ENCODE measurements at places on chromosomes 2 and 18.
A peak's percentile ranks its signal among the peaks of the same experiment; 100 is the strongest.

DNA sequence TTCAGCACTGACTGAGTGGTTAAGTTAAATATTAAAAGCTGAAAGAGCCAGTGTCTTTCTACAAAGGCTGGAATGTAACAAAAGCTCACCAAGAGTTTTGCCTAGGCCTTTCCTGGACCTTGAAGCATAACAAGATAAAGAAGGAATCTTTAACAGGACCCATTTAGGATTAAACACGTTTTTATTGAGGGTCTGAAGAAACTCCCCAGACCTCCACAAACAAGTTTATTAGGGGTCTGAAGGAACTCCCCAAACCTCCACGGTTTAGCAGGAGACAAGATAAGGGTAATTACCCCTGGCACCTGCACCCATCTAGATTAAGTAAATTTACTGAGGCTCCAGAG, 104.0 kb downstream of the ACAA2 start:
- DNase-seq, result no peak

DNA sequence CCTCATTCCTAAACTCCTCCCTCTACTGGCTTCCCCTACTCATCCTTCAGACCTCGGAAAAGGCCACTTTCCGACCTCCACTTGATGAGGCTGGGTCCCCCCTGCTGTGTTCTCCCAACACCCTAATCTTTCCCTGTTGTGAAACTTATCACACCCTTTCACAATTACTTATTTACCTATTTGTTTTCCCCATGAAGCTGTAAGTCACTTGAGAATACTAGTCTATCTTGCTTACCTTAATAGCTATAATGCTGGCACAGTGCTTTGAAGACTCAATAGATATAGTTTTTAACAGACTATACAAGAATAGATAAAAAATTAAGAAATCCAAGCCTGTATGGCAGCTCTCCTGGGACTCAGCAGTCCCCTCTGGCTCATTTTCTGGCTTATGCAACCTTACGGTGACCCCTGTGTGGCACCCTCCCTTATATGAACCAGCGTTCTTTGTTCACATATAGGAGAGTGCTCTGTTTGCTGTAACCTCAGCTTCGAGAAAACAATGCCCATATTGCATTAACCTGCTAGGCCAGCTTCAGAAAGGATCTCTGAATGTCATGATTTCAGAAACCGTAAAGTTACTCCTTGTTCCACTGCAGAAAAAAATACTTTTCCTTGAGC, 220.4 kb upstream of the PKDCC start:
- DNase-seq, result no peak

GRCh38 chr2:171406044-171406443, 27.7 kb downstream of the METTL8 start:
- DNase-seq, result no peak

DNA sequence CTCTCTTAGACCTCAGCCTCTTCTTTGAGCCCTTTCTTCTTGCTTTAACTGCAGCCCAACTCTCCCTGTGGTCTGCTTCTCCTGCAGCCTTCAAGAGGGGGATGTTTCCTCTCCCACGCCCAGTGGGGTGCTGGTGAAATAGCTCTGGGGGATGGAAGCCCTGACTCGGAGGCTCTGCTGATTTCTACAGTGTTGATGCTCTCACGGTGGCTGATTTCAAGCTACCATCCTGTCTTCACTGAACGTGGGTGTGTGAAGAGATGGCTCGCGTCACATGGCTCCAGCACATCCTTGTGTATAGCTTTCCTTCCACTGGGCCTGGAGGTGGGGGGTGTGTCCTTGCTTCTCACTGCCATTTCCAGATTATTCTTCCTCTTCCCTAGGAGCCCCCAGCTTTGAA, 20.0 kb downstream of the MPP4 start:
- no peak for DNase-seq

DNA sequence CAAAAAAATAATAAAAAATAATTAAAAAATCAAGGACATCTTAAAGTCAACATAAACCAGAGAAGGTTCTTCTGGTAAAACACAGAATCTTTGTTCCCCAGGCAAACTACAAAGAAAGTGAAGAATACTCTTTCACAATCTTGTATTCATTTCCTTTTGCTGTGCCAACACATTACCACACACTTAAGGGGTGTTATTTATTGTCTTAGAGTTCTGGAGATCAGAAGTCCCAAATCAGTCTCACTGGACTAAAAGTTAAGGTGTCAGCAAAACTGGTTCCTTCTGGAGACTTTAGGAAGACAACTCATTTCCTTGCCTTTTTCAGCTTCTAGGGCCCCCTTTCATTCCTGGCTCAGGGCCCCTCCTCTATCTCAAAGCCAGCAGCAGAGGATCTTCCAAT, 12.2 kb upstream of the CAB39 start:
- no peak for DNase-seq

DNA sequence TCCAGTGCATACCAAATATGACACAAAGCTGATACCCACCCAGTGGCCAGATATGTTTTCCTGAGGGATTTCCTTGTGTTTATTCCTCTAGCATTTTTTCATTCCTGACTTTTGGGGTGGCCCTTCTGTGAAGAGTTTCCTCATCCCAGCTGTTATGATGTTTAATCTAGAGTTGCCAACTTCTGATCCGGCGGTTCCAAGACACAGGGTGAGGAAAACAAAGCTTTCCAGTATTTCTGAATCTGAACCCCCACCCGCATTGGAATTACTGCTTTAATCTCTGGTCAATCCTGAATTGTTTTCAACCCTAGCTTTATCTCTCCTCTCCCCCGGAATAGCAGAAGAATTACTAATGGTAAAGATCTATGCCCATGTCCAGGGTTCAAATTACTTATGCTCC, 39.2 kb upstream of the PNPT1 start:
- DNase-seq, result no peak

DNA sequence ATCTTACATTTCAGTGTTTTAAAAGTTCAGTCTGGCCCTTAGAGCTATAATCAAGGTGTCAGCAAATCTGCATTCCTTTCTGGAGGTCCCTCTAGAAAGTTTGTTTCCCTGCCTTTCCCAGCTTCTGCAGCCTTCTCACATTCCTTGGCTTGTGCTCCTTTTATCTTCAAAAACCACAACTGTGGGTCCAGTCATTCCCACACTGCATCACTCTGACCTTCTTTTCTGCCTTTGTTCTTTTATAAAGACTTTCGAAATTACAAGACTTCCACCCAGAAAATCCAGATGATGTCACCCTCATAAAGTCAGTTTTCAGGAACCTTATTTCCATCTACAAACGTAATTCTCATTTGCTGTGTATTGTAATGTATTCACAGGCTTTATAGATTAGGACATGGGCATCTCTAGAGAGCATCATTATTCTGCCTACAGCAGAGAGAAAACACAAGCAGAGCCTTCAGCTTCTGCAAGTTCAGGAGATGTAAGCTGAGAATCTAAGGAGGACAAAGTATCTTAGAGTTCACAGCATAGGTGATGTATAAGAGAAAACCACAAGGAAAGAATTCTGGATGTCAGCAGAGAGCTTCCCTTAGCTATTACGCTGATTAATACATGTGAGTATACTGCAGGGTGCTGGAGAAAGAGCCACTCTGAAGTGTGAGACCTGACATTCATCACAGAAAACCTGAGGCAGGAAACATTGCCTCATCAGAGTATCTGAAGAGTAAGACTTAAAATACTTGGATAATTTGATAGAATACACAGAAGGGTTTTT, 1100.2 kb downstream of the CBLN2 start:
- DNase-seq, result no peak

- DNase-seq, result no peak
These were observed 702.6 kb upstream of the LRRTM1 start for GRCh38 chr2:81007104-81007503.

DNA sequence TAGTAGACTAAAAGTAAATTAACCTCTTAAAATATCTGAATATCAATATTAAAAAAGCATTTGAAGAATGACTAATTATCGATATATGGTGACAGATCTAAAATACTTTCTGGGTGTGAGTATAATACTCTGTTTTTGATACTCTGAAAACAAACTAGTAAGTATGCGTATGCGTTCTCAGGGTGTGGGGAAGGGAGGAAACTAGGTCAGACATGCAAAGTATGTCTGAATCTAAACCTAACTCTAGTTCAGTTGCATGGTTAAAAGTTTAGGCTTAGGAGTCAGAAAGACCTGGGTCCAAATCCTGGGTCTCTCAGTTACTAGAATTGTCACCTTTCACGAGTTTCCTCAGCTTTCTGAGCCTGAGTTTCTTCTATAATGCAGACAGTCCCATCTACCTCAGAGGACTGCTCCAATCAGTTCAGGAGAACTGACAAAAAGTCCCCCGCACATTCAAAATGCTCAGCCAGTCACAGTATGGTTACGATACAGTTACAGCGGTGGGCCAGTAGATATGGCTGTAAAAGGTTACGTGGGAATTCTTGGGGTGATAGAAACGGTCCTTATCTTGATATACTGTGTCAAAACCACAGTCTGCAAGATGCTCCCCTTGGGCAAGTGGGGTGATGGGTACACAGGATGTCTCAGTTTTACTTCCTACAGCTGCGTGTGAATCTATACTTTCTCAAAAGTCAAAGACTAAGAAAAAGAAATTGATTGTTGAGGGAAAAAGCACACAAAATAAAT, 29.2 kb downstream of the UNC50 start:
- no peak for DNase-seq

DNA sequence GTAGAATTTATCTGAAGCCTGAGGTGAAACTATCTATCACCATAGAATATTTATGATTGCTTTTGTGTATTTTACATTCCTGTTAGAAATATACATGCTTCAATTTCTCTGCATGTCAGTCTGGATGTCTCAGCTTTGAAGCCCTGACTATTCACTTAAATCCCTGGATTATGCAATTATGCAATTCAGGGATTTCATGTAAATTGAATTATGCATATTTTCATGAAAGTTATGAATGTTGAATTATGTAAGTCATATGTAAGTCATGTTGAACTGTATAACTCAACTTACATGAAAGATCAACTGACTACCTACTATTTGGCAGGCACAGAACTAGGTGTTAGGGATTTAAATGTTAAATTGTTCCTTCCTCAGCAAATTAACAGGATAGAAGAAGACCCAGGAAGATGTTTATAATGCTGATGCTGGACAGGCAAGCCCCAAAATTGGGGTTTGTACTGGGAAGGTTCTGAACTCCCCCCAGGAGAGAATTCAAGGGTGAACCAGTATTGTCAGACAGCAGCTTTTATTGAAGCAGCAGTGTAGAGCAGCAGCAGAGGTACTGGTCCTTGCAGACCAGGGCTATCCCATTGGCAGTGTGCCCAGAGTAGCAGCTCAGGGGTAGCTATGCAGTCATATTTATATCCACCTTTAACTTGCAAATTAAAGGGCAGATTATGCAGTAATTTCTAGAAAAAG, 236.5 kb downstream of the ZNF804A start:
- DNase-seq, result no peak

GRCh38 chr2:98277162-98277859, 68.9 kb upstream of the CNGA3 start:
- no peak for DNase-seq

- no peak for DNase-seq
These were observed 30.0 kb downstream of the CTLA4 start for GRCh38 chr2:203897544-203897943.

DNA sequence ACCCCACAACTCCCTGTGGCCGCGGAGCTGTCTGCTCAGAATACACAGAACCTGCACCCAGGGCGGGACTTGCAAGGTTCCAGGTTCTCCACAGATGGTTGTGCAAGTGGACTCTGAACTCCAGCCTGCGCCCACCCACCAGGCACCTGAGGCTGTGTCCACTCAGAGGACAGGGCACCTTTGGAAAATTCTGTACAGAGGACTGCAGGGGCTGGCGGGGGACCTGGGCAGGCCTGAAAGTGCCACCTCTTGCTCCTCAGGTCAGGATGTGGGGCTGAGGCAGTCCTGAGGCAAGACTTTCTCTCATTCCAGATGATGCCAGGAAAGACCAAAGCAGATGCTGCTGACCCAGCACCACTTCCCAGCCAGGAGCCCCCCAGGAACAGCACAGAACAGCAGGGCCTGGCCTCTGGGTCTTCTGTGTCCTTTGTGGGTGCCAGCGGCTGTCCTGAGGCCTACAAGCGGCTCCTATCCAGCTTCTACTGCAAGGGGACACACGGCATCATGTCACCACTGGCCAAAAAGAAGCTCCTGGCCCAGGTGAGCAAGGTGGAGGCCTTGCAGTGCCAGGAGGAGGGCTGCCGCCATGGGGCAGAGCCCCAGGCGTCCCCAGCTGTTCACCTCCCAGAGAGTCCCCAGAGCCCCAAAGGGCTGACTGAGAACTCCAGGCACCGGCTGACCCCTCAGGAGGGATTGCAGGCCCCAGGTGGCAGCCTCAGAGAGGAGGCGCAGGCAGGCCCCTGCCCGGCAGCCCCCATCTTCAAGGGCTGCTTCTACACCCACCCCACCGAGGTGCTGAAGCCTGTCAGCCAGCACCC, 14.4 kb downstream of the ARID5A start:
- DNase-seq, result peak; percentile 64

- DNase-seq, result no peak
These were observed 268.6 kb upstream of the AGAP1 start for GRCh38 chr2:235225261-235225660.

GRCh38 chr2:19654310-19655090, 247.3 kb downstream of the TTC32 start:
- DNase-seq, result no peak

DNA sequence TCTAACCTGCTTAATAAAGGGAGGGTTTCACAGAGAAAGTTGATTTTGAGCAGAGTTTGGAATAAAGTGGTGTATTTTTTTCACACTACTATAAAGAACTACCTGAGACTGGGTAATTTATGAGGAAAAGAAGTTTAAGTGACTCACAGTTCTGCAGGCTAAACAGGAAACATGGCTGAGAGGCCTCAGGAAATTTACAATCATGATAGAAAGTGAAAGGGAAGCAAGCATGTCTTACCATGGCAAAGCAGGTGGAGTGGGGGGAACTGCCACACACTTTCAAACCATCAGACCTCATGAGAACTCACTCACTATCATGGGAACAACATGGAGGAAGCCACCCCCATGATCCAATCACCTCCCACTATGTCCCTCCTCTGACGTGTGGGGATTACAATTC, 546.7 kb downstream of the EPHA4 start:
- no peak for DNase-seq

DNA sequence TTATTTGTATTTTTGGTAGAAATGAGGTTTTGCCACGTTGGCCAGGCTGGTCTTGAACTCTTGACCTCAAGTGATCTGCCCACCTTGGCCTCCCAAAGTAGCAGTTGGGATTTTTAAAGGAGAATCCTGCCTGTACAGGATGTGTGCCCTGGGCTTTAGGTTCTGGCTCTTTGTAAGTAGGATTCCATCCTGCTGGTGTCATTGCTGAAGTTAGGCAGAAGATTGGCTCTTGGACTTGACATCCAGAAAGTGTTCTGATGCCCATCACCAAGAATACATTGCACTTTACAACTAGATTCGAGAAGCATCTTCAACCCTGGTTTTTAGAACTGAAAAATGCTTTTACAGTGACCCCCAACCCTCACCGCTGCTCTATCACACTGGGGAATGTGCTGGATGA, 4.4 kb upstream of the TWIST2 start:
- peak; percentile 46 for DNase-seq

GRCh38 chr2:142065156-142065555, 65.7 kb downstream of the LRP1B start:
- DNase-seq, result no peak

All from lower leg skin (tissue), 4 donors.